ENCODE measurements at places on chromosomes 5 and 9.

GRCh38 chr5:59817536-59817935 lies 76.0 kb downstream of the PDE4D start:
- no peak for DNase-seq

DNA sequence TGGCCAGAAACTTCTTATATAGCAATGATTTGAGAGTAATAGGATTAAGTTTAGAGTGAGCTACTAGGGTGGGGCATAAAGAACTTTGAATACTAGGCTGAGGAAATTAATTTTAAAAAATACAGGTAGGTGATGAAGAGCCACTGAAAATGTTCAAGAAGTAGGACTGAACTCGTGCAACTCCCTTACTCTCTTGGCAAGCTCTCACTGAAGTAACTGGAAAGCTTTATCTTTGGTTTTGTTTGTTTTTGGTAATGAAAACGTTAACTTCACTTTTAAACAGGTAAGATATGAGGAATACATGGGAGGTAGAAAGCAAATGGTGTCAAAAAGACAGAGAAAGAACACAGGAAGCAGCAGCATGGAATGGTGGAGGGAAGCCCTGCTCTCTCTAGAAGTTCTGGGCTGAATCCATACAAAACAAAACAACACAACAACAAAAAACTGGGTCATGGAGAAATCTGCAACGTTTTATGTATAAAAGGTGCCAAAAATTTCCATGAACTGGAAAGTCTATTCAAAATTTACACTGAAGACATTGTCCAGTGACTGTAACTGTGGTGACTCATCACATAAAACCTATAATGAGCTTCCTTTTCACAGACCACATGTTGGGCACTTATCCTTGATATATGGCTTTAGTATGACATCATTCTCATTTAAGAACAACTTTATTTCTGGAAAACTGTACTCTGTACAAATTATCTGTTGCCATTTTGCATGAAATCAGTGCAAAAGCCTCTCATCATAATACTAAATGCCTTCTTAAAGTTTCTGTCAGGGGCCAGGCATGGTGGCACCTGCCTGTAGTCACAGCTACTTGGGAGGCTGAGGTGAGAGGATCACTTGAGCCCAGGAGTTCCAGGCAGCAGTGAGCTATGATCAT lies 91.2 kb upstream of the CHD1 start:
- no peak for DNase-seq

DNA sequence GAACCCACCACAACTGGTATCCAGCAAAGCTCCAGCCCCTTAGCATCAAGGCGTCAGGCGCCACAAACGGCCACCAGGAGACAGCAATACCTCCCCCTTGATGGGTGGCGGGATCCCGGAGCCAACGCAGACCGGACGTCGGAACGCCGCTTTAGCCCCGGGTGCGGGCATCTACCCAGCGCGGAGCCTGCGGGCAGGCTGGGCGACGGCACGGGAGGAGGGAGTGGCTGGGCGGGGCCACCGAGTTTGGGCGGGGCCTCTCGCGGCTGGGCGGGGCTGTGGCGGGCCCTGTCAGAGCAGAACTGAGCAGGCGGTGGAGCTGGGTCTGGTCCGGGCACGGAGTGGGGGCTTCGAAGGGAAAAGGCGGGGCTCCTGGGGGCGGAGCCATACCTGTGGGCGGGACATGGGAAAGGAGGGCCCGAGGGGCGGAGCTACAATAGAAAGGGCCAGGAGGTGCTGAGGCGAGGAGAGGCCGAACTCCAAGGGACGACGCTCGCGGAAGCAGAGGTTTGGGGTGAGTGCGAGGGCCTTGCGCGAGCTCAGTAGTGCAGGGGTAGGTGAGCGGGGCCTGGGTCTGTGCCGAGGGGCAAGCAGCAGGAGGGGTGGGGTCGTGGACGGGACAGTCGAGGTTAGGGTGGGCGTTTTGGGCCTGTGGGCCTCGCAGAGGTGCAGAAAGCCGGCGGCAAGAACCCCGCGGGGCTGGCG lies 40.2 kb upstream of the GARNL3 start:
- peak; percentile 92 for DNase-seq

DNA sequence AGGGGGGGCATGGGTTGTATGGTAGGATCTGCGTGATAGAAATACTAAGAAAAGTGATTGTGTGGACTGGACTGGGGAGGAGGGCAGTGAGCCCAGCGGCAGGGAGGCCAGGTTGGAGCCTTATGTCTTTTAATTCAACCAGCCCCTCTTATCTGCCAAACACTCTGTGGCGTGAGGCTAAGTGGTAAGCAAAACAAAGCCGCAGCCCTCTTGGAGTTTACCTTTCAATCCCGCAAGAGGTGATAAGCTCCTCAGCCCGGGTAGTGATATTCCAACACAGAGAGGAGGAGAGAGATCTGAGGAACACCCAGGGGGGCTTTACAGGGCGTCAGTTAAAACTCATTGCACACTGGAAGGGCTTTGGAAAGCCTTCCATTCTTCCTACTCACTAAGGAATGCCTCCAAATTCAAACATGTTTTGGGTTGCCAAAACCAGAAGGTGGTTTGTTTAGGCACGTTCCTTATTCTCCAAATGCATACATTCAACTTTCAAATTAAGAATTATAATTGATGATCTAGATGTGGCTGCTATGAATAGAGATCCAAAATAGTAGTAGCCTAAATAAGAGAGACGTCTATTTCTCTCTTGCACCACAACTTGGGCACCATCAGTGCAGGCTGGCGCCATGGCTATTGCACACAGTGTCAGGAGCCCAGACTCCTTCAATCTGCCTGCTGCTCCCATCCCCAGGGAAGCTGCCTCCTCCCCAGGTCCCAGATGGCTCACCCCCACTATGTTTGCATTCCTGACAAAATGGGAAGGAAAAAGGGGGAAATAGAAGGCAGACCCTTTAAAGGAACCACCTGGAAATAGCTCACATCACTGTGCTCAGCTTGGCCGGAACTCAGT lies 75.1 kb upstream of the FSTL4 start:
- no peak for DNase-seq

DNA sequence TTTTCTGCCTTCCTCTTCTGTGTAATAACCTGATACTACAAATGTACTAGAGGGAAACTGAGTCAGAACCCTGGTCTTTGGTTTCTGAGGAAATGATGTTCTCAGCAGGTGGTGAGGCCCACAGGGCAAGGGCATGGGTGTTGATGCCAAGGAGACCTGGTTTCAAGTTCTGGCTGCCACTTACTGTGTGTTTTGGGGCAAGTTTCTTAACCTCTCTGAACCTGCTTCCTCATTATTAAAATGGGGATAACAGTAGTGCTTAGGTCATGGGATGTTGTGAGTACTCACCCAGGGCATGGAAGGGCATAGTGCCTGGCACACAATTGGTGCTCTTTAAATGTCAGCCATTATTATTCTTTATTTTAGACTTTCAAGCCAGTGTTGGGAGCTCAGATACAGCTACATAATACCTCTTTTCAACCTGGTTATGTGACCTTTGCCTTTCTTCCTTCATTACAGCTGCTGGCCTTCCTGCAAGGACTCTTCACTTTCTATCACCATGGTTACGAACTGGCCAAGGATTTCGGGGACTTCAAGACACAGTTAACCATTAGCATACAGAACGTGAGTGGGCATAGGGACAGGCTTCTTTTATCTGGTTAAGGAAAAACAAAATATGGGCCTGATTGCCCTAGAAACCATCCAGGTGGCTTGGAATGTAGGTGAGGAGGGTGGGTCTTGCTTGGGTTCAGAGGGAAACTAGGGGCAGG lies 131.5 kb downstream of the ARHGAP26 start:
- no peak for DNase-seq

GRCh38 chr9:8390571-8390970 lies 591.0 kb upstream of the DMAC1 start:
- no peak for DNase-seq

DNA sequence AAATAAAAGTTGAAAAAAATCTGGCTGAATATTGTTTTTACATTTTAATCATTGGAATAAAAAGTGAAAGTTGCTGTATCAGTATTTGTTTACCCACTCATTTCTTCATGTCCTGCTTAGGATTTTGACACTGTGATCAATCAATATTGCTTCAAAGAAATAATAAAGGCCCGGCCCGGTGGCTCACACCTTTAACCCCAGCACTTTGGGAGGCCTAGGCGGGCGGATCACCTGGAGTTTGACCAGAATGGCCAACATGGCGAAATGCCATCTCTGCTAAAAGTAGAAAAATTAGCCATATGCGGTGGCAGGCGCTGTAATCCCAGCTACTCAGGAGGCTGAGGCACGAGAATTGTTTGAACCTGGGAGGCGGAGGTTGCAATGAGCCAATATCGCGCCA lies 93.7 kb upstream of the CTNND2 start:
- DNase-seq: no peak

DNA sequence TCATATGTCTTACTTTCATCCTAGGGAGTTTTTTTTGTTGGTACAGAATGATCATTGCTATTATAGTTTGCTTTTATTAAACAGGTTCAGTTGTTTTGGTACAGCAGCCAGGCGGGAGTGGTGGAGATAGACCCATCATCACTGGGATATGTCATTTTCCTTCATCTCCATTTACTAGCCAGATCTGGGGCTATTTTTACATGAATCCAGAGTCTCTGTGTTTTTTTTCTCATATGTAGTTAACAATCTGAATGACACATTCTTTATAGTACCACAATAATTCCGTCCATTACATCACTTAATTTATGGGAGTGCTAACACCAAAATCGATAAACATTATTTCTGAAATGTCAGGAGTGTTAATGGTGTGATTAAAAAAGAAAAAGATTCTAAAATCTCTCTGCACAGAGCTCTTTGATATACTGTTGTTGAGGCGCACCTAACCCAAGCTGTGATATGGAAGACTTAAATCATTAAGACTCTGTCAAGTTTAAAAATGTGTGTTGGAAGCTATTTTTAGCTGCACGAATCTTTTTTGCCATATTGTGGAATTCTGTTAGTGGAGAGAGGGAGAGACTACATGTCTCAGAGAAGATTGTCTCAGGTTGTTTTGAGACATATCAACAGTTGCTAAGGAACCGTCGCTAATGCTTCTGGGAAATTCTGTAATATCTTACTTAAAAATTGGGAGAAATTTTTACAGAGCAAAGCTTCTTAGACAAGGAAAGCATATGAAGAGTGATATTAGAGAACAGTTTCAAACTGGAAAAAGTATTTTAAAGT lies 59.6 kb downstream of the RPS23 start:
- no peak for DNase-seq

- DNase-seq: no peak
Observed at GRCh38 chr9:80538976-80539375, 967.2 kb downstream of the TLE4 start.

GRCh38 chr5:67287510-67288268 lies 91.1 kb upstream of the CD180 start:
- DNase-seq: no peak

DNA sequence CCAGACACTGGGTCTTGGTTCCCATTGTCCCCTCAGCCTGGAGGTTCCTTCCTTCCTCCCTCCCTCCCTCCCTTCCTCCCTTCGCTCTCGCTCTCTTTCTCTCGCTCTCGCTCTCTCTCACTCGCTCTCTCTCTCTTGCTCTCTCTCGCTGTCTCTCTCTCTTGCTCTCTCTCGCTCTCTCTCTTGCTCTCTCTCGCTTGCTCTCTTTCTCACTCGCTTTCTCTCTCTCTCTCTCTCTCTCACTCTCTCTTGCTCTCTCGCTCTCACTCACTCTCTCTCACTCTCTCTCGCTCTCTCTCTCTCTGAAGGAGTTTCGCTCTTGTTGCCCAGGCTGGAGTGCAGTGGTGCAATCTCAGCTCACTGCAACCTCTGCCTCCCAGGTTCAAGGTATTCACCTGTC lies 23.4 kb downstream of the LAMC3 start:
- DNase-seq: no peak

DNA sequence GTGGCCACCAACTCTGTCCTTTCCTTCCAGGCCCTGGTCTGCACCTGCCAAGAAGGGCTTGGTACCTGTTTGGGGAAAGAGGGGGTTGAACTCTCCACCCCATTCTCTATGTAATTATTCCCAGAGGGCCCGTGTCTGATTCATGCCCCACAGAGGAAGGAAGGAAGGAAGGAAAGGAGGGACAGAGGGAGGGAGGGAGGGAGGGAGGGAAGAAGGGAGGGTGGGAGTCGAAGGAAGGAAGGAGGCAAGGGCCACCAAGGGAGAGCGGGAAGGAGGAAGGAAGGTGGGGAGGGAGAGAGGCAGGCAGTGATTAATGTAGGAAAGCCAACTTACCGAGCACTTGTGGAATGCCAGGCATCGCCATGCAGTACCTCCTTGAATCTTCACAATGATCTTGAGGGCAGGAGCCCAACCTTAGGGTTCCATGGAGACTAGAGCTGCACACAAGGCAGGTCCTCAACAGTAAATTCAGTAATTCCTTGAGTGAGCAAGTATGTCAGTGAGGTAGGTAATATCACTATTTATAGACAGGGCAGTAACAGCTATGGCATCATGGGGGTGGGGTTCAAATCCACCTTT lies 75.8 kb downstream of the FGF18 start:
- no peak for DNase-seq

DNA sequence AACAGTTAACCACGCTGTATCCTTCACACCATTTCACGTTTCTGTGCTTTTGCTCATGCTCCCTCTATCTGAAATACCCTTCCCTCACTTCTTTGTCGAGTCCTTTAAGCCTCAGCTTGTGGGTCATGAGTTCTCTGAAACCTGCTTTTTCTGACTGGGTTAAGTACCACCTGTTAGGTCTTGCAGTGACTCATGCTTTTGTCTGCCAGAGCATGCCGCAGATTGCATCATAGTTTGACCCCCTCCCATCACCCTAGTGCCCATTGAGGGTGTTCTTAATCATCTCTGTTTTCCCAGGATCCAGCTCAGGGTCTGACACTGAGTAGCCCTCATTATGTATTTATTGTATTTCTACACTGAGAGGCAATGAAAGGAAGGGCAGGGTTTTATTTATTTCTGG lies 190.2 kb downstream of the ASTN2 start:
- no peak for DNase-seq
